ENCODE measurements at places on chromosomes 4 and X. TPM values are rescaled to one million over a fixed set of nuclear protein-coding genes. Genes with fewer than 3 reads are reported as not detected.

GRCh38 chrX:9271789-9272525 is 192.9 kb upstream of the TBL1X start:
- no peak for DNase-seq

DNA sequence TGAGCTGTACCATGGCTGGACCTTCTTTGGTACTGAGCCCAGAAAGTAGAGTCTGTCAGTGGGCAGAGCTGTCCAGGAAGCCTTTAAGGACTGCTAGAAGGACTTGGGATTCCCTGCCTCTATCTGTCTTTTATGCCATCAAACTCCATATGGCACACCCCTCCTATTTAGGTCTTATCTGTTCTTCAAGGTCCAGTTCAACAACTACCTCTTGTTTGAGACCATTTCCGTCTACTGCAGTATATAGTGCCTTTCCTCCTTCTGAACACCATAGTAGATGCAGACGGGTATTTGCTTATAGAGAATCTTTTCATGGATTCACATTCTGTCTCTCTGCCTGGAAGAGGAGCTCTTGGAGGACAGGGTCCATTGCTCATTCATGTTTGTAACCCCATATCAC is 146.1 kb upstream of the IL1RAPL2 start:
- DNase-seq: no peak

DNA sequence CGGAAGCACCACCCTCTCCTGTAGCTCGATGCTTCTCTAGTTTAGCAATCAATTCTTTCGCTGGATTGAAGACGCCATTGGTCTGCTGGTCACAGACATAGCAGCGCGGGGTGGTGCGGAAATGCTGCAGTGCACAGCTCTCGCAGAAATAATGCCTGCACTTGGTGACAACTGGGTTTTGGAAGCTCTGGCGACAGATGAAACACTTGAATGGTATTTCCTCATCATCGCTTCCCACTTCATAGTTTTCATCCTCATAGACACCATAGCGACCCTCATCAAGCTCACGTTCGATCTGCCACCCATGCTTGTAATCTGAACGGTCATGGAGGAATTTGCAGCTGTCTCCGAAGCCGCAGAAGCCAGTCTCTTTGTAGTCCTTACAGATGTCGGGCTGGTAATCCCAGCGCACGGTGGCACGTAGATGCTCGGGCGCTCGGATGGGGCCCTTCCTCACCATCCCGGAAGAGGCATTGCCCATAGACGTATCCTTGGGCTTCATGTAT is 854 bp downstream of the RNF113A start:
- no peak for DNase-seq

GRCh38 chrX:21394792-21395191 is 20.6 kb downstream of the CNKSR2 start:
- DNase-seq: no peak

DNA sequence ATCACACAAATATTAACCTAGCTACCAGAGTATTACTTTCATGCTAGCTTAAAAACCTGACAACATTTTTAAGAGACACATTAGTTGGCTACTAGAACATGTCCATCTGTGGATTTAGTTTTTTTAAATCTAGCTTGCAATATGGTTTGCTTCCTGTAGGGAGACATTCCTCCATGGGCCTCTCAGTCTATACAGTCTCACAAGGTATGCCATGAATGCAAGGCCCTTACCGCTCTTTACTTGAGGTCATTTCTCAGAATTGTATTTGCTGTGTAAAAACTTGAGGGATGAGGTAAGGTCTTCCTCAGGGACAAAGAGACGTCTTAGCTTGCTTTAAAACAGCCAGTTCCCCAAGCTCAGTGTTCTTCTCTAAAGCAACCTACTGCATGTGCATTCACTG is 26.9 kb downstream of the UBA6 start:
- DNase-seq: no peak

PIM2 gene
- total RNA-seq: 6.8 TPM

NAP1L3 gene
- total RNA-seq: not detected
